ENCODE measurements at places on chromosomes 13 and 19.
A peak's percentile ranks its signal among the peaks of the same experiment; 100 is the strongest.

DNA sequence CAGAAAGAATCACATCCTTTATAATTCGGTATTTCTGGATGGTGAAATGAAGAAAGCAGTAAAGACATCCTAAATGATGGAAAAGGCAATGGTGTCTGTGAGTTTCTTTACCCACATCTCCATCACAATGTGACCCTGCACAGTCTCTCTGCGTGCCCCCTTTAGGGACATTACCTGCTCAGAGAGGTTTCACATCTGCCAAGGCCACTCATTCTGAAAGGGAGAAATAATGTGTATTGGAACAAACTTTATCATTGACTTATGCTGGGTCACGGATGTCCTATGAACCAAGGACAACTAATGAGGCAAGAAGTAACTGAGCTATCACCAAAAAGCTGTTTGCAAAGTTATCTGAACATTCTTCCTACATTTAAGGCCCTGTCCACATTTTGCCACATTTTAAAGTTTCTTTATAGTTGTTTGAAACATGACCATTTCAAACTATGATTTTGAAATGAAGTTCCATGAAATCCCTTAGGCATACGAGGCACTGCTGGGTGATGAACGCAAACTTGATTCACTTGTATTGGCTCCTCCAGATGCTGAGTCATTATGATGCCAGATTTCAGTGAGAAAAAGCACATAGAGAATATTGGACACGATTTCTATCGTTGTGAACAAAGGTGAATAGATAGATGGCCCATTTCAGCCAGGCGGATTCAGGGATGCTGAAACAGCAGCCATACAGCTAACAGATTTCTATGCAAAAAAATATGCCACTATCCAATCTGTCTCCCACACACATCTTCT is 63.5 kb upstream of the HMGB1 start:
- no peak for DNase-seq

- no peak for DNase-seq
Observed at GRCh38 chr13:100674572-100674871, at the start of gene TMTC4. TSS of gene TMTC4 (minus strand) at chr13:100674795. CDS start at chr13:100670362, 4,433 bp downstream.

GRCh38 chr13:23513455-23513854 is 56.8 kb upstream of the TNFRSF19 start:
- no peak for DNase-seq

DNA sequence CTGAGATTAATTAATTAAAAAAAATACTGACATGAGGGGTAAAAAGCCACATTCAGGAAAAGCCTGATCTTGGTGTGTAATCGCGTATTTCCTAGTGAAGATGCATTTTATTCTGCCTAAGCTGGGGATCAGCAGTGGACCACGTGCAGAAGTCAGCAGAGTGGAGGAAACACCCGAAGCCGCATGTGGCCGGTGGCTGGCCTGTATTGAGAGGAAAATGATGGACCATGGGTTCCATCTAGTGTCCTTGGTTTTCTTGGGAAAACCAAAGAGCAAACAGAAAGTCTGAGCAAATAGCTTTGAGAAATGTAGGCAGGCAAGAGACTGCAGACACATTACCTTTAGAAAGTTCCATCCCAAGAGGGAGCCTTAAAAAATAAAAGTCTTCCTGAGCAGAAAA is 23.7 kb upstream of the SHISA2 start:
- no peak for DNase-seq

DNA sequence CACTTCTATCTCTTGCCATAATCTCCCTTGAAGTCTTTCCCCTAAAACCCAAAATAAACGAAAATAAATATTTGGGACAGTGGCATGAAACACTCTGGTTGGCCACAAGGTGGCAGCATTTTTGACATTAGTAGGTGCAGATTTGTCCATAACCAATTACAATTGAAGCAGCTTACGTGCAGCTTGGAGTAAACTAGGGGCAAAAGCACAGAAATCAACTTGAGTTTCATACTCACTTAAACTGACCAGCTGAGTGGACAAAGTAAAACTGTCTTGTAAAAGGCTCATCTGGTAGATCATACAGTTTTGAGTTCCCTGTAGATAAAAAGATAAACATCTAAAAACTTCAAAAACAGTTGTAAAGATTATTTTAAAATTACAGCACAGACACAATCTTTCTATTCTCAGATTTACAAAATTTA is 18.8 kb downstream of the PDCD5 start:
- DNase-seq, result peak; percentile 62

- DNase-seq, result peak; percentile 97
Observed at GRCh38 chr19:13152974-13153568, 2.9 kb downstream of the IER2 start.

DNA sequence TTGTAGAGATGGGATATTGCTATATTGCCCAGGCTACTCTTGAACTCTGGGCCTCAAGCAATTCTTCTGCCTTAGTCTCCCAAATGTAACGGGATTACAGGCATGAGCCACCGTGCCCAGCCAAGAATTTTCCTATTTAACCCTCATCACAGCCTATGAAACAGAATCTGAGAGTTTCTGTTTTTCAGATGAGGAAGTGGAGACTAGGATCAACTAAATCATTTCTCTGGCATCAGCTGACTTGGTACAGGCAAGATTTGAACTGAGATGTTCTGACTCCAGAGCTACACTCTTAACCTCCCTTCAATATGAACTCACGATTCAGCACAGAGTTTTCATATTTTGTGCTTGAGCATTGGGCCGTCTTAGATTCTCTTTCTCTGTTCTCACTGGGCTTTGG is 8.1 kb downstream of the ZNF460 start:
- DNase-seq, result no peak

DNA sequence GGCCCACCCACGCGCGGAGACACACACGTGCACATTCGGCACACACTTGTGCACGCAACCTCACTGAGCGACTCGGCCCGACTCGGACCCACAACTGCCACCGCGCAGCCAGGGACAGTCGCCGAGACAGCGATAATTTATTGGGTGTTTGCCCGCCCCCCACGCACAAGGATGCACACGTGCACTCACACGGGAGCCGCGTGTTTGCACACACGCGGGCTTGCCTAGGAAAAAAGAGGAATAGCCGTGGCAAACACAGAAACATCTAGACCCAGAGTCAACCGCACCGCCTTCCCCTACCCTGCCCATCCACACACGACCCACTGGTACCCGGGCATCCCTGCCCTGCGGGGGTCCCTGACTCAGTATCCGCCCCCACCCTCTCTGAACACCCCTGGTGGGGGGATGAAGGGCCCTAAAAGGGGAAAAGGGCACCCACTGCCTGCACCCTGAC is 1.1 kb upstream of the SSBP4 start:
- no peak for DNase-seq

GRCh38 chr19:56976300-56976699 is 135.8 kb upstream of the PEG3 start:
- no peak for DNase-seq

All from CD4-positive, alpha-beta T cell treated with Interleukin-4 for 1 hour (primary cell).